ENCODE measurements at places on chromosomes 13 and 19.
A peak's percentile ranks its signal among the peaks of the same experiment; 100 is the strongest.

GRCh38 chr13:31377946-31378345 lies 178.2 kb downstream of the B3GLCT start:
- DNase-seq: no peak

- DNase-seq: no peak
Measured at GRCh38 chr19:15323496-15324235, 8.7 kb downstream of the BRD4 start.

- DNase-seq: no peak
Measured at GRCh38 chr19:46378268-46378667, 31.4 kb downstream of the PPP5C start.

GRCh38 chr19:42657556-42657955 lies 62.8 kb upstream of the CEACAM8 start:
- DNase-seq: no peak

GRCh38 chr13:65111223-65111622 lies 2118.9 kb downstream of the PCDH9 start:
- DNase-seq: no peak

DNA sequence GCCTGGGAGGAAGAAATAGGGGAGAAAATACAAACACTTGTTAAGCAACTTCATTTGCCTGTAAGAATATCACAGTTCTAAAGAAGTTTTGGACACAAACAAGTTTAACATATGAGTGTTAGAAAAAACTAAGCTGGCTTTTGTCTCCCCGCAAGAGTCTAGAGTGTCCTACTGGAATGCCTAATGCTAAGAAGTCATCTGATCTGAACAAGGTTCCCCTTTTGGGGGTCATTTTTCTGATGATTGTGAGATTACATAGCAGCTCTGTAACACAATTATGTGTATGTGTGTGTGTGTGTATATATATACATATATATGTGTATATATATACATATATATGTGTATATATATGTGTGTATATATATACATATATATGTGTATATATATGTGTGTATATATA lies 12.7 kb downstream of the DNMT1 start:
- no peak for DNase-seq

GRCh38 chr19:8363803-8364771 lies at the start of gene ANGPTL4:
TSS of gene ANGPTL4 (plus strand) at chr19:8364155. CDS start at chr19:8364322, 167 bp downstream.
- peak; percentile 23 for DNase-seq

DNA sequence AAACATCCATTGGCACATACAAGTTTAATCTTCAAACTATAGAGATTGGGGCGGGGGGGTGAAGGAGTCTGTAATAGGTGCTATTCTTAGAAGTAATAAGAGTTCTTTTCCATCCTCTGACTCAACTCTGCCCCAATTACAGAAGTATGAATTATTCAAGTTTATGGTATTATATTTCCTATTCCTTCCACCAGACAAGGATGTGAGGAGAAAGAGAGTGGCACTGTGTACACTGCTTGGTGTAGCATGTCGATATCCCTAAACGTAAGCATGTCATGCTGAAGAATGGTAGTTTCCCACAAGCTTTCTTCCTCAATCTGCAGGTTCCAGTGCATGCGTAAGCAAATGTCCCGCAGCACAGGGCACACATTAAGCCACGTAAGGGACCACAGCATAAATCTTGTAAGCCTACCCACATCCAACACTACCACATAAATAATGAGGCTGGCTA lies 14.1 kb downstream of the BRD4 start:
- DNase-seq: peak; percentile 25
